ENCODE measurements at places on chromosomes 5 and 9. TPM values are rescaled to one million over a fixed set of nuclear protein-coding genes. Genes with fewer than 3 reads are reported as not detected.

LRRC14B gene
- not detected for total RNA-seq

RLN2 gene
- total RNA-seq: 3.5 TPM

SLC36A3 gene
- not detected for total RNA-seq

PDE6A gene
- total RNA-seq: not detected

FRRS1L gene
- not detected for total RNA-seq

PTPRD gene
- not detected for total RNA-seq

IER5L gene
- 3.6 TPM for total RNA-seq

GRCh38 chr5:56012281-56012963 is 17.7 kb upstream of the IL6ST start:
- DNase-seq: peak; percentile 77

DNA sequence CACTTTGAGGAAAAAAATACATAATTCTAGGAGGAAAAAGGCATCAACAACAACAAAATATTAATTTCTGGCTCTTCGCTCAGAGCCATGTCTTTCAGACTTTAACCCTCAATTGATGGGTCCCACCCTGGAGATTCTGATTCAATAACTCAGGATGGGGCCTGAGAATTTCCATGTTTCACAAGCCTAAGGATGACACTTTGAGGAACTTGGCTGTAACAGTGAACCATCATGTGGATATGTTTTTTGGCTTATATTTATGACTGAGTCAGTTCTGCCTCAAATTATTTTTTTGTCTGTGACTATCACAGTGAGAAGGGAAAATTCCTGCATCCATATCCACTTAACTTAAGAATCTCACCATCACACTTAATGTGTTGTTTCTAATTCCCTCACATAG is 504.6 kb downstream of the RASEF start:
- DNase-seq: no peak

DNA sequence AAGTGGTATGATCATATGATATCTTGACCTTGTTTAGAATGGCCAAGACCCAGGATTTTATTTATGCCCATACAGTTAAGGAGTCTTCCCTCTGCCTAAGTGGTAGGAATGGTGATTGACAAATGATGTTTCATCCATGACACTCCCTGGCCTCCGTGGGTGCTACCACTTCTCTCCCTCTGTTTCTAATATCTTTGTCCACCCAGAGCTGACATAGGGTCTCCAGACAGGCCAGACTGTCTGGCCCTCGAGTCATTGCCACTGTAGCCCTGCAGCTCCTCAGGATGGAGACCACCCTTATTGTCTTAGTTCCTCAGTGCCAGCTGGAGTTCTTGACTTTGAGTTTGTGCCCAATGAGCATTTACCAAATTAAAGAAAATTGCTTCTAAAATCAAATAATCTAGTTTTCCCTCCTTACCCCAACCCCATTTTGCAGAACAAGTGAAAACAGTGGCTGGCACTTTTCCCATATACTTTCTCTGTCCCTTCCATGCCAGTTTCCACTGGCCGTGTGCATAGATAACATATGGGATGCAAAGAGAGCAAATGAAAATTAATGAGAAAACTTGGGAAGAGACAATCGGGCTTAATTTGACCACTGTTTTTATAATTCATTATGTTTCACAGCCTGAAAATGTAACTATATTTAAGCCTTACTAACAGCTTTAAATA is 235.7 kb downstream of the NSG2 start:
- no peak for DNase-seq

DNA sequence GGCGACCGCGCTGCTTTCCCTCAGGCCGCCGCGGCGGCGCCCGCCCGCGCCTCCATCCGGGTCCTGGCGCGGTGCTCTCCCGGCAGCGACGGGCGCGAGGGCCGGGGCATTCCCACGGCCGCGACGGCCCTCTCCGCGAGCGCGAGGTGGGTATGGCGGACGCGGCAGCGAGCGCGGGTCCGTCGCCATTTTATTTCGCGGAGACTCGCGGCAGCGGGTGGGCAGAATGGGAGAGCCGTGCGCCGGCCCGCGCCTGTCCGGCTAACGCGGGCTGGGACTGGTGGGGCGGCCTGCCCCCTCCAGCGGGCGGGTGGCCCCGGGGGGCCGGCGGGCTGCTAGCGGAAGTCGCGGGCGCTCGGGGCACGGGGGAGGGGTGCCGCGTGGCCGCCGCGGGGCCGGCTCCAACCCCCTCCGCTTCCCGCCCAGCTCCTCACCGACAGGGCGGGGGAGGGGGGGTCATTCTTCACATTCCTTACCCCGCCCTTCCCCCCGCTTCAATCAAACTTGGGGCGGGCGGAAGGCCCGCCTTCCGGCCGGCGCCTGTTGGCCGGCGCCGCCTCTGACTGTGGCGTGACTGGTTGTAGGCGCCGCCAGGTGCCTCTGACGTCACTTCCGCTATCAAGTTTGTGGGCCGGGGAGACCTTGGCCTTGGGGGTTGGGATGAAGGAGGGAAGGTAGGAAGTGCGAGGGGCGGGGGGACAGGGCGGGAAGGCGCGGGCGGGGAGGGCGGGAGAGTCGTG is 82.1 kb downstream of the PTPDC1 start:
- DNase-seq: peak; percentile 96

GRCh38 chr5:68007451-68007850 is 208.1 kb upstream of the PIK3R1 start:
- DNase-seq: no peak

- DNase-seq: no peak
These were observed 22.1 kb upstream of the FAM13B start for GRCh38 chr5:138054847-138055558.

DNA sequence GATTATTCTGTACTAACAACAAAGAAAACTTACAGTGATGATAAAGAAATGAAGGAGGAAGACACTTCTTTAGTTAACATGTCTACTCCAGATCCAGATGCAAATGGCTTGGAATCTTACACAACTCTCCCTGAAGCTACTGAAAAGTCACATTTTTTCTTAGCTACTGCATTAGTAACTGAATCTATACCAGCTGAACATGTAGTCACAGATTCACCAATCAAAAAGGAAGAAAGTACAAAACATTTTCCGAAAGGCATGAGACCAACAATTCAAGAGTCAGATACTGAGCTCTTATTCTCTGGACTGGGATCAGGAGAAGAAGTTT is 67.9 kb downstream of the VCAN start:
- no peak for DNase-seq

DNA sequence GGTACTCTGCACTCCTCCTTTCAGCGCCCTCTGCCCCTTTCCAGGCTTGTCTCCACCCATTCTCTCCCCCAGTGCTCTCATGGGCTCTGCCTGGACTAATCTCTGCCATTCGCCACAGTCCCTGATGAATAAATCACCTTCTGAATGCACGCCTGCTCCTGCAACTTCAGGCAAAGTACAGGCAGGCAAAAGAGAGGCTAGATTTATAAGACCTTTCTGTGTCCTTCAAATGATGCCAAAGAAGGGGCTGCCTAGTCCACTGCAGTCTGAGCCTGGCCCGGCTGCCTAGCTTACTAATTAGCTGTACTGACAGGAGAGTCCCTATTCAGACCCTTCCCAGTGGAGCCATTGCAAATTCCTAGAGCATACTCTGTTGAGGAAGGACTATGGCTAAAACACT is 7.4 kb downstream of the FGF1 start:
- DNase-seq: no peak

GRCh38 chr9:4113711-4114110 is 186.2 kb downstream of the GLIS3 start:
- no peak for DNase-seq

DNA sequence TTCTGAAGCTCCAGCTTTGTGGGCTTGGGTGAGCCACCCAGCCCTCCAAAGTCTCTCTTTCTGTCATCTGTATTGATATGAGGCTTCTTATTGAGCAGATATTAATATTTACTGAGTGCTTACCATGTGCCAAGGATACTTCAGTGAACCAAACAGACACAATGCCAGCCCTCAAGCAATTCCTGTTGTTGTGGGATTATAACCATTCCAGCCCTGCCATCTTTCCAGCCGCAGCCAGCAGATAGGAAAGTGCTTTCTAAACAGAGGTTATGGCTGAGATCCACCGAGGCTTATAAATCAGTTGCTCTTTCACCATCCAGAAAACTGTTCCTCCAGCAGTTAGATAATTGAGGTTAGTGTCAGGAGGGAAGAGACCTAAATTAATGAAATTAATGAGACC is 137.7 kb upstream of the ALDH1B1 start:
- no peak for DNase-seq

DNA sequence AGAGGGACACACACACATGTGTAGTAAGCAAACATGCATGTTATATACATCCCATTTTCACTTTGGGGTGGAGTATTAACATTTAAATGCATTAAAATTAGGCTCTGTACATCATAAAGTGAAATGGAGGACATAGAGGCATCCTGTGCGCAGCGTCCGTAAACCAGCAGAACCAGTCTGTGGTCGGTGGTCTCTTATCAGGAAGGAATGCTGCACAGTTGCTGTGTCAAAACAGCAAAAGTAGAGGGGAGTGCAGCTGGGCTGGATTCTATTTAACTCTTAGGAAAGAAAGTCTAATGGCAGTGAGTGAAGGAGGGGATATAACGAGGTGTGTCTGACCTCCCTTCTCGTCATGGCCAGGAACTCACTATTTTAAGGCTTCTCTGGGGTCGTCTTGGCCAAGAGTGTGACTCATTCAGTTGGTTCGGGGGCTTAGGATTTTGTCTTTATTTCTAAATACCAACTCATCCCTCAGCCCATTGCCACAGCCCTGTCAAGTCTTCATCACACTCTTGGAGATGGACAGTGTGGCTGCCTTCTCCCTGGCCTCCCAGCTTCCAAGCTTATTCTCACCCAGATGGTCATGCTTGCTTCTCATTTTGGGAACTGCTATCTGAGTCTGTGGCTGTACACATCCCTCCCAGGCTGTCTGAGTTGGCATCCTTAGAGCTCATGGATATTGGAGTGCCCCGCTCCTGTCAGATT is 20.1 kb upstream of the CXCL14 start:
- DNase-seq: no peak

DNA sequence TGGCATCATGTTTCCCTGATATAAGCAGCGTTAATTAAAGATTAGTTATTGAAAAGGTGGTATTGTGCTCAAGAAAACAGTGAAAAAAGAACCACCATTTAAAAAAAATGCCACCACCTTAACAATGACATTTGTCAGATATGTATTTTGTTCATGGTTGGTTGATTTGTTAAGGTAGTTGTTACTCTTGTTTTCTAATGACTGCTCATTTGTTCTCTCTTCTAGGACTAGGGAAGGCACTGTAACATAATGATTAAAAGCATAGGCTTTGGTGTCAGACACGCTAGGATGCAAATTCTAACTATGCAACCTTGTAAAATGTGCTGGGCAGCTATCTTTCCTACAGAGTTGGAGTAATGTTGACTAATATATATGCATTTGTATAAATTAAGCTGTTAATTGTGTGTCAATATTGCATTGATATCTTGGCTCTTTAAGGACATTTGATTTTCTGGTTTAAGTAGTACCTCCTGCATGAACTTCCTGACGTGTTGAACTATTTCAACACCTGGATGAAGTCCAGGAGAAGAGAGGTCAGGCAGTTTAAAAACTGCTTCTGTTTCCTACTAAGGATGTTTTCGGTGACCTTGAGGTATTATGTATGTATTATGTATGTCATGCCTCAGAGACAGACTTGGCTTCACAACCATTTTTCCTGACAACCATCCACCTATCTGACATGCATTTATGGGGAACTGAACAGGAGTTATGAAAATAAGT is 77.8 kb downstream of the MUSK start:
- no peak for DNase-seq

DNA sequence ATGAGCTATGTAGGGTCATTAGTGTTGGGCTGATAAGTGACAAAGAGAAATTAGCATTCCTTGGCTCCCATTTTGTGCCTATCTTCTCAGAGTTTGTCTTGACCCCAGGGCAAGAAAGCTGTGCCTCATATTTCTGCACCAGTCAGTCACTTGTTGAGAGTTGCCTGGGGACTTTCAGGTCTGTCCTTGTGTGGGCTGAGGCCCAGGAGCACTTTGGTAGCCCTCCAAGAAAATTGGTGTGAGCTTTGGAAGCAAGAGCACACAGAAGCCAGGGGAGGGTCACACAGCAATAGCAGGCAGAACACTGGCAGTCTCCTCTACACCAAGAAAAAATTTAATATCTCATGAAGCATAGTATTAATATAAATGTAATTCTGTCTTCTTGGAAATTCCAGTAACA is 239.9 kb downstream of the NPR3 start:
- no peak for DNase-seq

All from CD4-positive, alpha-beta memory T cell (primary cell).